GDM1 (cell line): ENCODE measurements at places on chromosomes 12 and 14.

- no peak for DNase-seq
These were observed 81.6 kb downstream of the CCDC92 start for GRCh38 chr12:123891011-123891410.

DNA sequence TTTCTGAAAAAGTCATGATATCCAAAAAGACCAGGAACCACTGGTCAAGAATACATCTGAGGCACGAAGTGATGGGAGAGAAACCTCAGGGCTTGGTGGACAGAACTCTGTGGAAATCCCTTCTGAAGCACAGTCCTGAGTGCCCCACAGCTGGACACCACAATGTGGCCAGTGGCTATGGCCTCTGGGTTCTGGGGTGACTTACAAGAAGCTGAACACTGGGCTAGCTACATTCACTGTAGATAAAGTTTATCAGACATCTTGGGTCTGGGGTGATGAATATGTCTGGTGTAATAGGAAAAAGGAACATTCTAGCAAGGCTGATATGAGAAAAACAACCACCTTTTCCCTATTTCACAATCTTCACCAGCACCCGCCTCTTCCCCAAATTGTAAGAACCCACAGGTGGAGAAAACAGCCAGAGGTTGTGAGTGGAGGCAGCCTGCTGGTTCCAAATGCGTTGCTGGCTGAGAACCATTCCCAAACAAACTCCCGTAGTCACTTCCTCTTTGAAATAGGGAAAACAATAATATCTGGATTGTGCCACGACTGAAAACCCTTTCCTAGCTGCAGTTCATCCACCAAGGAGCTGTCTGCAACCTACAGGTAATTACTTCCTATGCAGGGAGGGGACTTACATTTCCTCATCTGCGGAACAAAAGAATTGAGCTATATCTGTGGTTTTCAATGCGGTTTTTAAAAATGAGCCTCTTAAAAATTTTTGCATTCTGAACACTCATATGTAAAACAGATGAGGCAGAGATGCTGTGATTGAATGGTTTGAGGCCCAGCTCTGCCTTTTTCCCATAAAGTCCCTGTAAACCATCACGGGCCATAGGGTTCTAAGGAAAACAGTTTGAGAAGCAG is 193.6 kb downstream of the SLC41A2 start:
- DNase-seq, result no peak

DNA sequence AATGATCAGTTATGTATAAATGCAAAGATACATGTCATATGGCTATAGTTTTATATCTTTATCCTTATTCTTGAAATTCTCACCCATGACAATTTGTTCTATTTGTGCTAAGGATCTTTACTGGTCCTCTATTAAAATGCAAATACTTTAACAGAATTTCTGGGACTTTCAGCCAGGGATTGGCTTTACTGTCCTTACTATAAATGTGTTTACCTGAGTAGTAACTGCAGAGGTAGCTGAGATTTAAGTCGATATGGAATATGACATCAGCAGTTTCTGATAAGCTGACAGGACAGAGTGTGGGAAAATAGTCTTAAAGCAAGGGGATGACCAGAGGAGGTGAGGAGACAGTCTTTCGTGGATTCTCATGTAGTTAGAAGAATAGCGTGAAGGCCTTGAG is 206.4 kb downstream of the DIO2 start:
- no peak for DNase-seq

- no peak for DNase-seq
These were observed 24.7 kb downstream of the SERPINA3 start for GRCh38 chr14:94636744-94637412.

DNA sequence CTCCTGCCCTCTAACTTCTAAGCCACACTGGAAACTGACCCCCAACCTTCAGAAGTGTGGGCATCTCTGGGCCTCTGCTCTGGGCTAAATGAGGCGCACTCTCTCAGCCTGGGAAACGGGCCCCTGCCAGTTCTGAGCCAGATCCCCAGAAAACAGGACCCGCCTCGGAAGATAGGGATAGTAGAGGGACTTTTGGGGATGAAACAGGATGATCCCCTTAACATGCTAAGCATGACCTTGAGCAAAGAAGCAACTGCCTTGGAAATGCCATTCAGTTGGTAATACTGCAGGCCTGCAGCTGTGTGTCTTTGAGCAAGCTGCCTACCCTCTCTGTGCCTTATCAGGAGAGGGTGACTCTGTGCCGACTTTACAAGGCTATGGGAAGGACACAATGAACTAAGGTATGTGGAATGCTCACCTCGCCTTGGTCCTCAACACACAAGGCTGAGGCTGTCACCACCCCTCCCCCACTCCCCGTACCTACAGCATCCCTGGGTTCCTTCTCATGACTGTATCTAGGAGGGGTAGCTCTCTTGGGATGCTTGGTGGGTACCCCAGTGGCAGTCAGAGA is 54.0 kb downstream of the NCOR2 start:
- DNase-seq, result no peak
